ENCODE measurements at places on chromosomes 11 and 22.

- no peak for DNase-seq
These were observed 211.8 kb downstream of the LUZP2 start for GRCh38 chr11:24708616-24709015.

- no peak for DNase-seq
These were observed 33.8 kb upstream of the MUC5AC start for GRCh38 chr11:1123970-1124369.

DNA sequence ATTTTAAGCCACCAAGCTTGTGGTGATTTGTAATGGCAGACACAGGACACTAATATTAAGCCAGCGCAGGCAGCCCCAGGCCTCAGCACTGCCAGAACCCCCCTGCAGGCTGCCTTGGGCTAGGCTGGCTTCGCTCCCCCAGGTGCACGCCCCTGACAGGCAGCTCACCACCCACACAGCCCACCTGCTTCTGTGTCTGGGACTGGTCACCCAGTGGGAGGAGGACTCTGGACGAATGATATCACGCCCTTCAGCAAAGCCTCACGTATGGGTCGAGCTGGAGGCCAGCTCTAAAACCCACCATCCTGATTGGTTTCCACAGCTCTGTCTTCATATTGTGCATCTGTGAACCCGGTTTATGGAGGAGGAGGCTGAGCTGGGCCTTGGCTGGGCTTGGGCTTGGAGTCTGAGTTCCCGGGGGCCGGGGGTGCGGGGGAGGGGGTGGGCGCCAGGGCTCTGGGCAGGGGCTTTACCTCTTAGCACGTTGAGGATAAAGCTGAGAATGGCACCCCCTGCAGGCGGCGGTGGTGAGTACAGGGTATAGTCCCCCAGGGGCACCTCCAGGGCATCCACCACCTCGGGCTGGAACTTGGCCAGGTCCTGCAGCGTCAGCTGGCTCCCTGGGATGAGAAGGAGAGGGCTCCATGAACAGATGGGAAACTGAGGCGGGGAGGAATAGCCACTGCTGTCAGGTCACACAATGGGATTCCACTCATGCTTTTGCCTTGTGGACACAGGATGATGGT is 13.8 kb downstream of the GGT5 start:
- peak; percentile 48 for DNase-seq

GRCh38 chr11:102882389-102883024 is 7.7 kb upstream of the MMP12 start:
- DNase-seq: no peak

DNA sequence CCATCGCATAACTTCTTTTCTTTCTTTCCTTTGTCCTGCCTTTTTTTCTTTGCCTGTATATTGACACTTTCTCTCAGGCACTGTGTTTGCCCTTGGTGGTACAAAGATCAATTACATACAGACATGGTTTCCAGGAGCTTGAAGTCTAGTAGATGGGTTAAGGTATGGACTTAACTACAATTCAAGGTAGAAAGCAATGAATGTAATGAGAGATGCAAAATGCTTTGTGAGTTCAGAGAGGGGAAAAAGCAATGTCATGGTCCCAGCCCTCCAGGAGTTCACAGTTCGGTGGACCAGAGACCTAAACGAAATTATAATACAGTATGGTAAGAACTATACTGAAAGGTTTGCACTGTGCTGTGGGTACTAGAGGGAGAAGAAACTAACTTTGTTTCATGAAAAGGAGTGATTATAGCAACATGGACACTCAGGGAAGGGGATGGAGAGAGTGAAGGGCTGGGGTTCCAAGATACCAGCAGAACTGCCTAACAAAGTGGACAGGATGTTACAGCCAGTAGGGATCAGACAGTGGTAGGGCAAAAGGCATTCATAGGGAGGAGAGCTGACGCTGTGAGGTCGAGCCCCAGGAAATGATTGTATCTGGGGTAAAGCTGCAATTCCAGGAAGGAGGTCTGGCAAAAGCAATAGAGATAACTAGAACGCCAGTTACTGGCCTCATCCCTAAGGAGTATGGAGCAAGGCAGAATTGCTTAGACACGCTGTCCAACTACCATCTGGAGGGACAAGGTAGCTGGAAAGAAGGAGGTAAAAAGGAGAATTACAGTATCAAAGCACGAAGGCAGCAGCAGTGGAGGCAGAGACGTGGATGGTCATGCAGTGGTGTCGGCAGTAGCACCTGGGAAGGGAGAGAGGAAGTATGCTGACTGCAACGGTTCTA is 158.3 kb upstream of the MTMR2 start:
- DNase-seq: no peak

DNA sequence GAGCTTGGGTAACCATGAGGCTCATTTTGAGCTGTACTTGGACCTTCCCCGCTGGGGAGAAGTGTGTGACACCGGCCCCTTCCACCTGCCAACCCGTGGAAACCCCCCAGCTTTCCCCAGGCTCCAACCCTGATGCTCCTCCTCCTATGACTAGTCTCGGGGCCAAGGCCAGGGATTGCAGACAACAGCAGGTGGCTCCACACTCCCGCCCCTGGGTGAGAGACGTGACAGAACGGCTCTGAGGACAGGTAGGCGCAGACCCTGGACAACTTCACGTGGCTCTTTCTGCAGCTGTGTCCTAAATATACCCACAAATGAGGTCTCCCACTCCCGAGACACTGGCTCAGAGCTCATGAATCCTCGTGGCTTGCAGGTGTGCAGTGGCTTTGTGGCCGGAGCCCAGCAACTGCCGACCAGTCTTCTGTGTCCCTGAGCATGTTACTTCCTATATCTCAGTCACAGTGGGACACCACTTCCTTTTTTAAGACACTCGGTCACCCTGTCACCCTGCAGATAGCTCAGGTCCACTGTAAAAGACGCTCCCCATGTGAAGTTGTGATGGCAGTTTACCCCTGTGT is 55.2 kb downstream of the NECTIN1 start:
- no peak for DNase-seq

- DNase-seq: no peak
These were observed 51.6 kb upstream of the LINC01488 start for GRCh38 chr11:69429716-69430491.

DNA sequence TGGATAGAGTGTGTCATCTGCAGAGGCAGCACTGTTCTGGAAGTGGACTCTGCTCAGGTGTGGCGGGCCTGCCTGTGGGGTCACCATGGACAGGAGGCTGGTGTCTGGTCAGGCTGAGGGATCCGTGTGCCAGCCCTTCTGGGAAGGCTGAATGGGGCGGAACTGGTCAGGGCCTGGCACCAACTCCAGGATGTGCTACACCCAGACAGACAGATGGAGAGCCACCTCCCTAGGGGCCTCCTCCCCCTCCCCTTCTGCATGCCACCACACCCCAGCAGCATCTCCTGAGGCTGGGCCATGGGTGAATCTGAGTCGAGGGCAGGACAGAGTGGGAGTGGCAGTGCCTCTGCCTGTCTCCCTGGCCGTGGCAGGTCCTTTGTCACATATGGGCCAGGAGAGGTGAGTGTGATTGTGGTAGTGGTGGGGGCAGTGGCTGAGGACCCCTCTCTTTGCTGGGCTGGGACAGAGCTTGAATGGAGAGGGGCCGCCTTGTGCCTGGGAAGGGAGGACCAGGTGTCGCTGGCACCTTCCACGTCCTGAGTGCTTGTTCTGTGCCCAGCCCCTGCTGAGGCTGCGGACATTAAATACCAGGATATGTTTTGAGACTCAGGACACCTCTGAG is 29.1 kb downstream of the ST3GAL4 start:
- no peak for DNase-seq

- peak; percentile 26 for DNase-seq
These were observed 804 bp downstream of the APIP start for GRCh38 chr11:34915136-34916014.

DNA sequence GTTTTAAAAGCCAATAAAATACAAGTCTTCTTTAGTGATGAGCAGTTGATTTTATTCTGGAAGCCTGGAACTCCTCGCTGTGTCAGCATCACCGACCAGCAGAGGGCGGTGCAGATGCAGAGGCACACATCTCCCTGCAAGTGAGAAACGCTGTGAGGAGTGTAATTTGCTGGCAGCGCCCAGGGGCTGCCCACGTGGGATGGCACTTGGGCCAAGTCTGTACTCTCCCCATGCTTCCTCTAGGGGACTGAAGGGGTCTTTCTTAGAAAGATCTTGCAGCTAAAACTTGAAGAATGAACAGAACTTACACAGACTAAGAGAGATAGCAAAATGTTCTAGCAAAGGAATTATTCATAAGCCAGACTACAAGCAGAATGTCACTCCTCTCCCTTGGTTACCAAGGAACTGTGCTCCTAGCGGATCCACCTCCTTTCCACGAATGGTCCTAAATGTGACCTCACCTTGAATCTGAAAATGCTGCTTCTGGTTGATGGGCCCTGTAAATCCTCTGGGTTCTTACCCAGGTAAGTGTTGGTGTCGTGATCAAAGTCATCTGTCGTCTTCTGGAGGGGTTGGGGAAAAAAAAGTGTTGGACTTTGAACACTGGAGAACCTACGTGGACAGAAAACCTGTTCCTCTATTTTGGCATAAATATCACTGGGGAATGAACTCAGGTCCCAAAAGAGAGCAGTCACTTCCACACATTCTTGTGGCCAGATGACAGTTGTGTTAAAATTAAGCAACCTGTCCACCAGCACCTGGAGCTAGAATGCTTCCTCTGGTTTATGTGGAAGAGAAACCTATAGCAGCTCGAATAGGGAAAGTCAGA is 31.8 kb downstream of the CNTF start:
- DNase-seq: peak; percentile 68

GRCh38 chr22:19042285-19043120 is 79.7 kb downstream of the DGCR2 start:
- no peak for DNase-seq

DNA sequence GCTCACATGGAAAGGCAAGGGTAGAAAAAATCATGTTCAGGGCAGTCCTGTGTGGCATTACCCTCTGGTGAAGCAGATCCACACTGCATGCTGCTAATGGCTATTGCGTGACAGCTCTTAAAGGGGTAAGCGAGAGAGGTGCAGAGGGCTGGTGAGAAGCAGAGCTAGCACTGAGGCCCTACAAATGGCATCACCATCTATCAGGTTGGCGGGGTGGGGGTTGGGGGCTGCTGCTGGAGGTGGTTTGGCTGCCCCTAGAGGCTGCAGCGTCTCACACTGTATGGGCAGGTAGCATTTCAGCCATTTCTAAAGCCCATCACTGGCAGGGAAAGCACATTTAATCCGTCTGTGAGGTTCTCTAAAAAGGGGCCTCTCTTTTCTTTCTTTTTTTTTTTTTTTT is 16.9 kb upstream of the TMA7B start:
- no peak for DNase-seq

DNA sequence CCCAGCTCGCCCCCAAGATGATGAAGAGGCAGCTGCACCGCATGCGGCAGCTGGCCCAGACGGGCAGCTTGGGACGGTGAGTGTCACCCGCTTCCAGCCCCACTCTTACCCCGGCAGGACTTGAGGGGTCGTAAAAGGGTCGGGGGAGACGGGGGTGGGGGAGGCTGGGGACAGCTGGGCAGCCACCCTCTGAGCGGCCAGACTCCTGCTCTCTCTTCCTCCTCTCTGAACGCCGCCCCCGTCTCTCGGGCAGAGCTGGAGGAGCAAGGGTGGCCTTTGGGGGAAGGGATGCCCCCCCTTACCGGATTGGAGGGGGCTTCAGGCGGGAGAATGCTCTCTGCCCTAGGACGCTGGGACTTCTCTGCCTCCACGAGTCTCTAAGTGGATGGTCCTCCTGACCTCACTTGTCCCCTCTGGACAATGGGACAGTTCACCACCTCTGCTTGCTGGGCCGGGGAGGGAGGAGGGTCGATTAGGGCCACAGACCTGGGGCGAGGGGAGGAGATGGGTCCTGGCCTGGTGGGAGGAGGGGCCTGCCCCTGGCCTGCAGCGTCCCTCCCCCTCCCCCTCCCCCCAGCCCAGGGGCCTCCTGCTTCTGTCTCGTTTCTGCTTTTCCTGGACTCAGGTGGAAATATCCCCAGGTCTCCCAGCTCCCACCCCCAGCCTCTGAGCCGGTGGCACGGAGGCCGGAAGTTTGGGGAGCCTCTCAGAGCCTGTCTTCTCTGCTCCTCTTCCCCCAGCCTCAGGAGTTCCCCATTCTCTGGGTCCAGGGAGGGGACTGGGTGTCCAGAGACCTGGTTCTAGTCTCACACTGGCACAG is 512 bp downstream of the SH3BP1 start:
- no peak for DNase-seq

- DNase-seq: no peak
These were observed 36.6 kb downstream of the PARVG start for GRCh38 chr22:44217346-44217745.

- no peak for DNase-seq
These were observed 34.6 kb upstream of the SC5D start for GRCh38 chr11:121257976-121258375.

- DNase-seq: no peak
These were observed 2.5 kb downstream of the USP47 start for GRCh38 chr11:11844272-11844671.

DNA sequence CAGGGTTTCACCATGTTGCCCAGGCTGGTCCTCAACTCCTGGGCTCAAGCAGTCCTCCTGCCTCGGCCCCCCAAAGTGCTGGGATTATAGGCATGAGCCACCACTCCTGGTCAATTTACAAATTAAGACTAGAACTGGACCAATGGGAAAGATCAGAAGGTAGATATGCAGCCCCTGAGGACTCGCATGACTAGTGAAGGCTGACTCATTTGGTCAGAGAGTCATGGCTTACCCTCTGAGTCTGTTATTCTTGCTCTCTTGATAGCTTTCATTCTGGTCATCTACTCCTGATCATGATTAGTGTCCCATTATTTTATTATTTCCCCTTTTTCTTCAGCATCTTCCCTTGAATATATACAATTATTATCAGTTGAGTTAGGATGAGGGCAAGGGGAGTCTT is 2.7 kb upstream of the LDHAL6A start:
- DNase-seq: no peak

DNA sequence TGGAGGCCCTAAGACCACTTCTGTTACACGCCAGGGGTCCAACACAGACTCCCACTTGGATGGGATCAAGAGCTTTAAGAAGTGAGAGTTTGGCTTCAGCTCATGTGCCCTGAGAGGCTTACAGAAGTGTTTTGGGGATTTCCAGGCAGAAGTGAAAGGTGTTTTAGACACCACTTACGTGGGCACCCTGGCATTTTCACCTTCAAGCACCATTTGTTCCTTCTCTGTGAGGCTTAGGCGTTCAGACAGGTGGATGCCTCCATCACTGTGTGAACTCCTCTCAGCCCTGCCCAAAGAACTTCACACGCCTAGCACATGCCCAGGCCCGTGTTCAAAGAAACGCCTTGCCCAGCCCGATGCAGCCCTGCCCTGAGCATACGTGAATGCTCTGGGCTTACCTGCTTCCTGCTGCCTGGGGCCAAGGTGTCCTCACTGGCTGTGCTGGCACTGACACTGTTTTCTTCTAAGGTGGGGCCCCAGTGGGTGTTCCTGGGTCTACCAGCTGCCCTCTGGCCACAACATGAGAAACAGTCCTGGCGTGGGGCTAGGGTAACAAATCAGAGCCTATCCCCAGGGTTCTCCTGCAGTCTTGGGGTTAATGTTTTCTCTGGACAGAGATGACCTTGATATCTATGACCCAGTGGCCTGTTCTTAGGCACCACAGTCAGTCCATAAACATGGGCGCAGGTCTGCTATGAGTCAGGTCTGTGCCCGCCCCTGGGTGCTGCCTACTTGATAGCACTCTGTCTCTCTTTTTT is 34.0 kb downstream of the AMPD3 start:
- peak; percentile 47 for DNase-seq

- no peak for DNase-seq
These were observed 7.2 kb downstream of the GATD1 start for GRCh38 chr11:769887-770641.

Data from hematopoietic multipotent progenitor cell treated with erythropoietin and hydrocortisone succinate and interleukin-3 and kit ligand, for 17 days (in vitro differentiated cells).